ENCODE measurements at places on chromosomes 5 and 9.

DNA sequence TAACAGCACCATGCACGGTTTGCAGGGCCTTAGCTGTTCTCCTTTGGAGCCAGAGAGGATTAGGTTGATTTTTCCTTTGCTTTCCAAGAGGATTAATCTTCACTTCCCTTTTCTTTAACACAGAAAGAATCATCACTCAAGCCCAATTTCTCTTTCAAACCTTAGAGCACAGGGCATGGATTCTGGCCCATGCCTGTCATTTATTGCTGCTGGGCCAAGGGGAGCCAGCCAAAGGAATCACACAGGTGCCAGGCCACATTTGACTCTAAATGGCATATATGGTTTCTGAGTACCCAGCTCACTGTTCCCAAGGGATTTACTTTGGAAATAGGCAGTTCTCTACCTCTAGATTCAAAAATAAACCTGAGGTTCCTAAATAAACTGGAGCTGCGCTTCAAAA, 58.3 kb downstream of the FBXL7 start:
- no peak for DNase-seq

- DNase-seq: no peak
Observed at GRCh38 chr5:173556142-173557028, 60.1 kb downstream of the BOD1 start.

- DNase-seq: no peak
Observed at GRCh38 chr5:79613549-79613948, 1.3 kb downstream of the TENT2 start.

DNA sequence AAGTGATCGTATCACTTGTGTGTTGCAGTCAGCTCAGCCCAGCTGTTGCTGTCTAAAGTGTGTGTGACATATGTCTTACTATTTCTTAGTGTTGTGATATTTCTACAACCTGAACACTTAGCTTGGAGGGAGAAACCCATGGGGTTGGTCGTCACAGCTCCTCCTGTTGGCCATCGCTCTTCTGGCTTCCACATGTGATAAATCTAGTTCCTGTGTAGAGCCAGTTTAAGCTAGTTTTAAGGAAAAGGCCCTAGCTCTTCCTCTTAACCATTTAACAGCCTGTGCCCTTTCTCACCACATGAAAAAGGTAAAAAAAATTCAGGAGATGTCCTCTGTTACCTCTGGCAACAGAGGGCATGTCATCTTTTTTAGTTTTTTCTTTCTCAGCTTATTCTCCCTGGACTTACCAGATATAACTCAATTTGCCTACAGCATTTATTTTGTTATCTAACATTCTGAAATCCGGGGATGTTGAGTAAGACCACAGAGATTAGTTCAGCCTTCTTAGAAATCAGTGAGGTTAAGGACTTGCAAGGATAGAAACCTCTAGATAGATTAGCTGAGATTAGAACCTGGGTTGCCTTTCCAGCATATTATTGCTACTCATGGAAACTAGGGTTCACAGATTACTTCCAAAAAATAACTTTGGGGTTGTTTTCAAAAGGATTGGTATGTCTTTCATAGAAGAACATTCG, 100.4 kb downstream of the GAPVD1 start:
- no peak for DNase-seq

DNA sequence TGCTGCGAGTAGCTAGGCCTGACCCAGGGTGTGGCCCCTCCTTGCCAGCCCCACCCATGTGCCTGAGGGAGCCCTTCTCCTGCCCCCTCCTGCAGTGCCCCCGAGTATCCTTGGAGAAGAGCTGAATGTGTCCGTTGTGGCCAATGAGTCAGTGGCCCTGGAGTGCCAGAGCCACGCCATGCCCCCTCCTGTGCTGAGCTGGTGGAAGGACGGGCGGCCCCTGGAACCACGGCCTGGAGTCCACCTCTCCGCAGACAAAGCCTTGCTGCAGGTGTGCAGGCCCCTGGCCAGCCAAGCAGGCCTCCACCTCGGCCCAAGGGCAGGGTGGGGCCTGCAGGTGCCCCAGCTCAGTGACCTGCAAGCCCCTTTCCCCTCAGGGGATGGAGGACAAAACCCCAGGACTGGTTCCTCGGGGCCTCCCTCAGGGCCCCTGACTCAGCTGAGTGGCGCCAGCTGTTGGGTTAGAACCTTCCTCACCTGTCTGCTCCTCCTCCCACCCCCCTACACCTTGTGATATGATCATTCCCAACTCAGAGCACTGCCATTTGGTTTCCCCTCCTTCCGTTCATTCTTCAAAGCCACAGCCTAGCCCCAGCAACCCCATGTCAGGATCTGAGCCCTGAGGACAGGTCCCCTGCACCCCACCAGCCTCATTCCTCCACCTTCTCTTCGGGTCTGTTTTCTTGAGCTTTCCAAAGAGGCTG, 80.0 kb upstream of the ASS1 start:
- DNase-seq: no peak

DNA sequence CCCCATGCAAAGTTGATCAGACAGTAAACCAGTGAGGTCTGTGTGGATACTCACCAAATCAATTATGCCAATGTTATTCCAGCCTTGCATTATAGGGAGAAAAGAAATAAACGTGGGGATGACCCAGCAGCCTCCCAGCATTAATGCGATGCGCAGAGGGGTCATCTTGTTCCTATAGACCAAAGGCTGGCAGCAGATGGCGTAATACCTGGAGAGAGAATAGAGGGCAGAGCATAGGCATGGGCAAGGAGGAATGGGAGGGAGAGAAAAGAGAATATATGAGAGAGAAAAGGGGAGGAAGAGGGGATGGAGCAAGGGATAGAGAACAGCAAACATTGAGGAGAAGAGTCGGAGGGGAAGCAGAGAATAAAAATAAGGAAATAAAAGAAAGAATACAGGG, 131.2 kb downstream of the HTR4 start:
- no peak for DNase-seq

DNA sequence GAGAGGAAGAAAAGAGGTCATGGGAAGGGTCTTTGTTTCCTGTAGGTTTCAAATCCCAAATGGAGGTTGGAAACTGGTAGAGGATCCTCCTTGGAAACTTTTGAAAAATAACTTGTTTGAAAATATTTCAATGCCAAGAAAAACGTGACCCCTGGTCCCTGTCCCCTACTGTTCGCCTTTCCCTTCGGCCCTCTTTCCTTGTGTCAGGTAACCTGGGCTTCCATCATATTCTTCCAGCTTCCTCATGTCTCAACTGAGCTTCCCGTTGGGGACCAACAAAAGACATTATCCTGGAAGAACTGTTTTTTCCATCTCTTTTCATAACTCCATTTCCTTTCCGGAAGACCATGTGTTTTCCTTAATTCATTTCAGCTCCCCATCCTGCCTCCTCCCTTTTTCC, 266.8 kb upstream of the ANKRD55 start:
- no peak for DNase-seq

DNA sequence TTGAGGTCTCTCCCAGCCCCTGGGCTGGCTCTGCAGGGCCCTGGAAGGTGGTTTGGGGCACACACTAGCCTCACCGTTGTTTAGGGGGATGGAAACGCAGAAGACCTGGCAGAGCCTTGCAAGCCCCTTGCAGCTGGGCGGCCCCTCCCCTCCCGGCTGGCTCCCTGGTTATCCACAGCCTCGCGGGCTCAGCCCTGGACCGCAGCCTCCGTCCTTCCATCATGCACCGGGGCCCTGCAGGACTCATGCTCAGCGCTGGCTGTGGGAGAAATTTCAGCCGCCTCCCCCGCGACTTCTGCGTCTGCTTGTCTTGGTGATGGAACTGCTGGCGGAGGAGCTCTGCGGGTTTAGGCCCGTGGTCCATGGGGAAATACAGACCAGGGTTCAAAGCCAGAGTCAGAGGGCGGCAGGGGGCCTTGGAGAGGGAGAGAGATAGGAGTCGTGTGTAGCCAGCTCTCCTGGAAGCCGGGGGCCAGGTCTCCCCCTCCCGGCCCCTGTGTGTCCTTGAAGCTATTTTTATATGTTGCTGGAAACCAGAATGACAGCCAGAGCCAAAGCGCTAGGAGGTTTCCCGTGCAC, 75.8 kb upstream of the IER5L start:
- no peak for DNase-seq

DNA sequence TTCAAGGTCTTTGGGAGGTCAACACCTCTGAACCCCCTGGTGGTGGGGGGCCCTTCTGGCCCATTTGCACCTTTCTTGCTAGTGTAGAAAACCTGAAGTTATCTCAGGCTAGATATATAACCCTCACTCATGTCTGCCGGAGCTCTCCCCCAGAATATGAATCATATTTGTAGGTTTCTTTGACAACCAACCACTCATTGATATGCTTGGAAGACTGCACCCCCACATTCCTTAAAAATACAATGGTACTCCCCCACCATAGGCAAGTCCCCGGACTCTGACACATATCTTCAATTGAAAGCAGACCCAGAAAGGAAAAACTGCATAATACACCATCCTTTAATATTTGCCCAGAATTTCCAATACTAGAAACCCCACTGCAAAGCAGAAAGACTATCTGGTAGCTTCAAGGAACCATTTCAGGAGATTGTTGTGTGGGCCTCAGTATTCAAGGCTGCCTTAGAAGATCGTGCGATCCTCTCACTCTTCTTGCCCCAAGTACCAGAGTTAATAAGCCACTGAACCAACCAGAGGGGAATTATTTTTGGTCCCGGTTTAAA, 978 bp upstream of the UBE2B start:
- no peak for DNase-seq

- no peak for DNase-seq
Observed at GRCh38 chr9:76624391-76625048, 139.7 kb upstream of the PCA3 start.

- DNase-seq: no peak
Observed at GRCh38 chr9:5448461-5449435, 1.6 kb upstream of the CD274 start.

- DNase-seq: no peak
Observed at GRCh38 chr5:74596927-74597326, 43.6 kb downstream of the ENC1 start.

DNA sequence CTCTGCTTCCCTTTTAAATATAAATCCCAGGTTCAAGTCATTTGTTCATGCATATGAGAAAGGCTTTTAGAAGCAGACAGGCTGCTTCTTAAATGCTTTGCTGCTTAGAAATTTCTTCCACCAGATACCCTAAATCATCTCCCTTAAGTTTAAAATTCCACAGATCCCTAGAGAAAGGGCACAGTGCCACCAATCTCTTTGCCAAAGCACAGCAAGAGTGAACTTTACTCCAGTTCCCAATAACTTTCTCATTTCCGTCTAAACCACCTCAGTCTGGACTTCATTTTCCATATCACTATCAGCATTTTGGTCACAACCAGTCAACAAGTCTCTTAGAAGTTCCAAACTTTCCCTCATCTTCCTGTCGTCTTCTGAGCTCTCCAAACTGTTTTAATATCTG, 679.8 kb upstream of the FTMT start:
- DNase-seq: no peak

GRCh38 chr5:96006291-96006690, 44.6 kb upstream of the ELL2 start:
- no peak for DNase-seq

- DNase-seq: no peak
Observed at GRCh38 chr9:115596746-115597080, 478.8 kb upstream of the TNC start.

- no peak for DNase-seq
Observed at GRCh38 chr5:68949256-68949655, 144.6 kb upstream of the SLC30A5 start.

- no peak for DNase-seq
Observed at GRCh38 chr9:38094165-38094564, 25.1 kb upstream of the SHB start.

DNA sequence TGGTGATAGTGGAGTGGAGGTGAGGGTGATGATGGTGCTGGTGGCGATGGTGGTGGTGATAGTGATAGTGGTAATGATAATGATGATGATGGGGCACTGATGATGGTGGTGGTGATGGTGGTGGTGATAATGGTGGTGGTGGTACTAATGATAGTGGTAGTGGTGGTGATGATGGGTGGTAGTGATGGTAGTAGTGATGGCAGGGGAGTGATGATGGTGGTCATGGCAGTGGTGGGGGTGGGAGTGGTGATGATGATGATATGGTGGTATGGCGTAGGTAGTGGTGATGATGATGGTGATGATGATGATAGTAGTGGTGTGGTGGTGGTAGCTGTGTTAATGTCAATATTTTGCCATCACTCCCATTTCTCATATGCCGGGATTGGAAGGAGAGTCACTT, 44.5 kb upstream of the ORM1 start:
- DNase-seq: no peak

DNA sequence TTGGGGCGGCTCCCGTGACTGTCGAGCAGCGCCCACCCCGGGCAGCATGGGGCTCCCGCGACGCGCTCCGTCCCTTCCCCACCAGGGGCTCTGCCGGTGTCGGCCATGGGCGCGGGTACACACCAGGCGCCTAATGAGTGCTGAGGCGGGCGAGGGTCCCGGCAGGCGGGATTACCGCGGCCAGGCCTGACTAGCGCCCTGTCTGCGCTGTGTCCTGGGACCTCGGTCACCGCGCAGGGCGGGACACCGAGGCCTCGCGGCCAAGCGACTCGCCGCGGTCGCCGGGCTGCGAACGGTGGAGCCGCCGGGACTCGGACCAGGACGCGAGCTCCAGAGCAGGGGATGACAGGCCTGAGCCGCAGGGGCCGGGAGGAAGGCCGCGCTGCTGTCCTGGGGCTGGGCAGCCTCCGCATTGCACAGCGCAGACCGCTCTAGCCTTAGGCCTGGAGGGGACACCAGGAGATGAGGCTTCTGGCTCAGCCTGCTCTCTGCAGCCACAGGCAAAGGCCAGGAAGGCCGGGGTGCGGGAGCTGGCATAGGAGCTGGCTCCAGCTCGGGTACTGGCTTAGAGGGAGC, 14.1 kb downstream of the LCN10 start:
- DNase-seq: no peak

Measured in NCI-H2029 (cell line).